ENCODE measurements at places on chromosomes 3 and 15.

DNA sequence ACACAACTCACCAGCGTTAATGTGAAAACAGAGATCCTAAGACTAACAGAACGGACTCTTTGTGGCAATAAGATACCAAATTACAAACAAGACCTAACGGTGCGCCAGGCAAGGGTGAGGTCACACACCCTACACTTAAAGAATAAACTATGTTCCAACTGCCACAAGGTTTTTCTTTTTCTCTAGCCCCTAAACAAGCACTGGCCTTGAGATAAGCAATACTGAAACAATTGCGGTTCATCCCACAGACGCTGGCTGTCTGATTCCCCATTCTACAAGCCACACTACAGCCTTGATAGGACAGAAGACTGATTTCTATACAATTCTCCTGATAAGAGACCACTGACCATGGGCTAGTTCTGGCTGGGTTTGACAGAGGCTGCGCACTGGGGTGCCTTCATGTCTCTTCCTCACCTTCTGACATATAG is 20.5 kb upstream of the LIMD1 start:
- DNase-seq: no peak

GRCh38 chr3:112635674-112636073 is 5.3 kb downstream of the CCDC80 start:
- no peak for DNase-seq

- no peak for DNase-seq
Measured at GRCh38 chr3:30747771-30748281, 141.4 kb downstream of the TGFBR2 start.

DNA sequence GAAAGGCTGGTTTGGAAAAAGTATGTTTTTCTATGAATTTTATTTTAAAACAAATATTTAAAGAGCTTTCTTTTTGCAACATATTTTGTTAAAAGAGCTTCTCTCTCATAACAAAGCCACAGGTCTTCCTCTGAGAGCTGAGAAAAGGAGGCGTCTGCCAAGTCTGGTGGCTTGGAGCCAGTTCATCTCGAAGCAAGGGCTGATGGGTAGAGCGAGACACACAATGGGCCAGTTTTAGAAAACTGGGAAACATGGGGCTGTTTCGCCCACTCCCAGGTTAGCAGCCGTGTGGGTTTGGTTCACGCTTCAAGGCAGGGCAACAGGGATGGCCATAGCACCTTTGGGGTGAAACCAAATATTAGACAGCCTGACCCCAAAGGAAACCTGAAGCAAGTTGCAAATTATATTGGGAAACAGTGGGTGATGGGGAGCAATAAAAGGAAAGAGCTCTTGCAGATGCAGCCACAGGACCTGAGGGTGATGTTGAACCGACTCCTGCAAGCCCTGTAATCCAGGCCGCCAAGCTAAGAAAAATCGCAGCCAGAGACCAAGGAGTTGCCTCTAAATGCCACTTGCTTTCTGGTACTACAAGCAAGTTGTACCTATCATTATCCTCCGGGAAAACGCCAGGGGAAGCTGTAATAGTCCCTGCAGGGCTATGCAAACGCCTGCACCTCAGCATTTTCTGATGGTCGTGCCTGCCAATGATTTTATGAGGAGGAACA is 88.4 kb upstream of the GALNT15 start:
- no peak for DNase-seq

GRCh38 chr3:38257583-38257982 is 8.0 kb upstream of the SLC22A13 start:
- no peak for DNase-seq

- no peak for DNase-seq
Measured at GRCh38 chr3:9553948-9554513, 409 bp upstream of the LHFPL4 start.

DNA sequence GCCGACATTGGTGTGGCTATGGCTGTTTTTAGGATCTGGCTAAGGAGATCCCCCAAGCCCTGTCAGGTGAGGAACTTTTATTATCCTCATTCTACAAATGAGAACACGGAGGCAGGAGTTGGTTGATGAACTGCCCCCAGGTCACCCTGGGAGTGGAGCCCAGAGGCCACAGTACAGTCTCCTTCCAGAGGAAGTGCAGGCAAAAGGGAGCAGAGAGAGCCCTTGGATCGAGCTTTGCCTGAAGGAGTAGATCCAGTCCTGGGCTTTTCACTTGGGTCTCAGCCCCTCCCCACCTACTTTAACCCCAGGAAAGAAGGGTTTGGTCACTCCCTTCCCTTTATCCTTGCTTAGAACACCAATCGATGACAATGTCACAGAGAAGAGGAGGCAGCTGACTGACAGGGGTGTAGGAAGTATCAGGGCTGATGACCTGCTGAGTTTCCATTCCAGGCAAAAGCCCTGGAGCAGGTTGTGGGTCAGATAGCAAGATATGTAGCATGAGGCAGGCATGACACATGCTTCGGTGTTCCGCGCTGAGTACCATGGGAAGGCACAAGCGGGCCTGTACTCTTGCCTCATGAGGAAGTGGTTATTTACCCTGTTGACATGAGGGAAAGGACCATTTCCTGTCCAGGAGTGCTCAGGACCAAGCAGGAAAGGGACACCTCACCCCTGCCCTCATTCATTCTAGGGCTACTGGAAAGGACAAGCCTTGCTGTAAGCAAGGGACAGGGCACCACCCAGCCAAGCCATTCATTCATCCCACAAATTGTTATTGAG is 5.8 kb upstream of the PLA2G4D start:
- no peak for DNase-seq

DNA sequence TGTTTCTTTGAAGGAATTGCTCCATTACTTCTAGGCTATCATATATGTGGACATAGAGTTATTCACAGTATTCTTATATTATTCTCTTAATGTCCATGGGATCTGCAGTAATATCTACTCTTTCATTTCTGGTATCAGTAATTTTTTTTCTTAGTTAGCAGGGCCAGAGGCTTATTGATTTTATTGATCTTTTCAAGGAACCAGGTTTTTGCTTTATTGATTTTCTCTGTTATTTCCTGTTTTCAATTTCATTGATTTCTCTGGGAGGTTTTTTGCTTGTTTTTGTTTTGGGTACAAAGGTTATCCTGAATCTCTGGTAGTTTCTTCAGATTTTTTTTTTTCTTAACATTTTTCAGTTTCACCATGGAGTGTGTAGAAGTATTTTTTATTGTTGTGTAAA is 60.1 kb upstream of the AP4E1 start:
- DNase-seq: no peak

GRCh38 chr15:81326466-81327212 is 2.7 kb upstream of the STARD5 start:
- DNase-seq: no peak

- DNase-seq: no peak
Measured at GRCh38 chr3:18951333-18951732, 197.0 kb upstream of the KCNH8 start.

- DNase-seq: no peak
Measured at GRCh38 chr3:47250309-47251060, 32.1 kb downstream of the KIF9 start.

DNA sequence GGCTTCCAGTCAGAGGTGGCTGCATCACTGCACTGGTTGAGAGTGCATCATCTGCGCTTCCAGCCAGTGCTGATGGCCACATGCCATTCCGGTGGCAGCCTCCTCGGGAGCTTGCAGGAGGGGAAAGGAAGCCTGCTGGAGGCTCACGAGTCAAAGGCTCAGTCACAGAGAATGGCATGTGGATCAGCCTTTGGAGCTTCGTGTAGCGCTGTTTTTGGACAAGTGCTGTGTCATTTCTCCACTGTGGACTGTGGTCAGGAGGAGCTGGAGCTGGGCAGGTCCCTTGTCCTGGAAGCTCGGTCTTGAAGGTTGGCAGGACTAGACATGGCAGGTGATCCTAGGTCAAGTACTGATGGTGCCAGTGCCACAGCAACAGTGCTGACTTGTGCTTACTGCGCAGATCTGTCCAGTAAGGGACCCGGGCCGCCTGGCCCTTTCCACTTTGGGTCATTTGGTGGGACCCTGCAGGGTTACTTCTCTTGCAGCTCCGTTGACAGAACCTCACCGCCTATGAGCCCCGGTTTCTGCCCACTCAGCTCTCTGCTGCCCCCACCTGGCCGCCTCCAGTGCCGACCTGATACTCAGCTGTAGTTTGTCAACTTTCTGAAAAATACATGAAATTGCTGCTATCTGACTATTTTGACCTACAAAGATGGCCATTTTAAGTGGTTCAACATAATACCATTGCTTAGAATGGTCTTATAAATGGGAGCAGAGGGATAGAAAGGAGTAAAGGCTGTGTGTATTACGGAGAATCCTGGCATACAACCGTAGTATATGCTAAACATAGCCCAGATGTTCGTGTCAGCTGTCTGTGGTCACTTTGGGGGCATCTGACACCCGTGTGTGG is 27.6 kb upstream of the TRPM1 start:
- DNase-seq: peak; percentile 14

- DNase-seq: no peak
Measured at GRCh38 chr3:143084856-143085731, 34.5 kb upstream of the CHST2 start.

DNA sequence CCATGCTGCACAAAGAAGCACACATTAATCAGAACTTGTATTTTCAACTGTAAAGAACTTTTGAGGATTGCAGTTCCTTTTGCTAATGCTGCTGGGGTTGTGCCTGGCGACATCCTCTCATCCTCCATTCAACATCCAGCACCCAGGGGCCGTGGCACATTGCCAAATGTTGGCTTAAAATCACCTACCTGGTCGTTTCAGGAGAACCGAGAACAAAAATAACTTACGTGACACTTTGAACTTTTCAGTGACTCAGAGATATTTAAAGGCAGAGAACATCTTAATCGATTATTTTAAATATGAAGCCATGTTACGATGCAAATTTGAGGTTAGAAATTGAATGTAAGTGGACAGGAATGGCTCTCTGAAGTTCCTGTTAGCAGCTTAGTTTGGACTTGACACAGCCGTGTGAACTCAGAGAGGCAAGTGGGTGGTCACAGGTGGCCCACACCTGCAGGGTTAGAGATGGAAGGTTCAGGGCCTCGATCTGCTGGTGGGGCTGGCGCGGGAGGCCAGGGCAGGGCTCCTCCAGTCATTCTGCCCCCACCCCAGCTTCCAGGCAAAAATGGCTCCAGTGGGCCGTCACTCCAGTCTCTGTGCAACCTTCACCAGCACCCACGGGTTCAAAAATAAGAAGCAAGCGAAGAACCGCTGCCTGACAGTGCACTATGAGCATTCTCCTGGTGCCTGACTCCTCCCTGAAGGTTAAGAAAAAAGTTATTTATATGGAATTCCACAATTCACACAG is 12.2 kb downstream of the LRRK1 start:
- no peak for DNase-seq

GRCh38 chr3:149575961-149576564 is 81.8 kb downstream of the WWTR1 start:
- no peak for DNase-seq

- DNase-seq: no peak
Measured at GRCh38 chr3:62415312-62415801, 42.0 kb upstream of the FEZF2 start.

DNA sequence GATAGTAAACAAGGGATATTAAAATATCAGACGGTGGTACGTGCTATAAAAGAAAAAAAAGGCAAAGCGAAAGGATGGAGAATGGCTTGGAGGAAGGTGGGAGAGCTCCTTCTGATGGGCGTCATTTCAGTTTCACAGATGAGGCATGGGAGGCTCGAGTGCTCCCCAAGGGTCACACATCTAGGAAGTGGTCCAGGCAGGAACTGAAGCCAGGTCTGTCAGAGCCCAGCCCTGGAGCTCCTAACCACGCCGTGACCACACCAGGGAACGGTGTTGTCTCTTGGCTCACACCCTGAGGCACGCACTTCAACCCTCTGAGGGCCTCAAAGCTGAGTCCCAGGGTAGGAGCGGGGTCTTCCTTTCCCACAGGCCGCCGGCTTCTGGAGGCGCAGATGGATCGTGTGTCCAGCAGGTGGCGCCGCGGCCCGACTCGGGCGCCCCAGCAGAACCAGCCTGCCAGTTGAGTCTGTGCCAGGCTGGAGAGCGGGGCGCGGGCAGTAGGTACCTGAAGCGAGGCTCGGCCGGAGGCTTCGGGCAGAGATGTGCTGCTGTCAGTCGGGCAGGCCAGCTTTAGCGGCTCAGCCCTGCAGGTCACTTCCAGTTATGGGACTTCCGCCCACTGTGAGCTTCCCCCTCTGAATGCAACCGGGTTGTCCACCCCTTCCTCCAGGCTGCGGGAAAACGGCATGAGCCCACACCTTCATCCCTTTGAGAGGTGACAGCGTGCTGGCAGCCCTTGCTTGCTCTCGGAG is 68.1 kb downstream of the SLC6A1 start:
- no peak for DNase-seq

DNA sequence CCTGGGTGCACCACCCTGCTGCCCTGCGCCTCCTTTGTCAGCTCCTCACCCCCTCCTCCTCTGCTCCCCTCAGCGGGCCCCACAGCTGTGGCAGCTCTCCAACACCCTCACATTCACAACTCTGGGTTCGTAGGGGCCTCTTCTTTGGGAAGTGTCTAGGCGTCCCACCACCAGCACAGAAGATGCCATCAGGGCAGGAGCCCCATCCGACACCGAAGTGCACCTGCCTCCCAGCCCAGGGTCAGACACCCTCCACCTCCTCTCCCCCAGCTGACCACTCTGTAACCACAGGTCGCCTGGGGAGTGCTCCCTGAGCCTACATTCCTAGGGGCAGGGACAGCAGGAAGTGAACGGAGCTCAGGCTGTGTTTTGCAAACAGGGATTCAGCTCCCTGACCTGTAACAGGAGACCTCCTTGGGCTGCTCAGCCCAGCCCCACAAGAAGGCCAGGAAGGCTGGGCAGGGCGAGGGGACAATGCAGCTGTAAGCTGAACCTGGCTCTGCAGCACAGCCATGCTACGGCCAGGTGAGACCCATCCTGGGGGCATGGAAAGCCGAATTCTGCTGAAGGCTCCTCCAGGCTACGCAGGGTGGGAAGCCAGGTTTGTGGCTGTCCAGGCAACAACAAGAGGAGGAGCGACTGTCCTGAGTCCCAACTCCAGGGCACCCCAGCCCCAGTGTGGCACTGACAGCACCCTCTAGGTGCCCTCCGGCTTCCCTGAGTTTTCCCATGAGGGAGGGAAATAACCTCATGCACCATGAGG is 269.0 kb downstream of the GOLGA6L6 start:
- no peak for DNase-seq

DNA sequence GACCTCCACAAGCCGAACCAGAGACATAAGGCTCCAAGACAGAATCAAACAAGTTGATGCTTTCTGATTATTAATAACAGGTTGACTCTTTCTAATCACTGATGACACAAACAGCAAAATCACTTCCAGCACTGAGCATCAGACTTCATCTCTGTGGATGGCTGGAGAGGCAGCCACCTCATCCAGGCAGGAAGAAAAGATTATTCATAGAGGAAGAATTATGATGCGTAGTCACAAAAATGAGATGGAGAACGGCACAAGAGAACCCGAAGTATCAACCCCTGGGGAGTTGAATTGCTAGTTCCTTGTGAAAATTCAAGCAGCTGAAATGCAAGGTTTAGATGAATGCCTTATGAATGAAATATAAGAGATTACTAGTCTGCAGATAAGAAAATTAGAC is 49.9 kb upstream of the LMCD1 start:
- DNase-seq: no peak

DNA sequence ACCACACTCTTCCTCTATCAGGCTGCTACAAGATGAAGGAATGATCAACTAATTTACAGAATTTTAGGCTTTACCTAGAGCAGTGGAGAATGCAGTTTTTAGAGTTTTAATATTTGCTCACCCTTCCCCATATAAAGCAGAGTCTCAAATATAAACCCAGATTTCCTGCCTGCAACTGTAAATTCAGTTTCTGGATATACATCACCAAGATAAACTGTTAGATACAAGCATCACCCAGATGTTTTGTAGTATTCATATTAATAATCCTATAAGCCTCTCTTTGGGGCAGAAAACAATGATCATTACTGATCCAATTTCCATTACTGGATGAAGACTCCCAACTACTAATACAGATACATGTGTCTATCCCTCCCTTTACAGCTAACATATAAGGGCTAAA is 205.9 kb downstream of the TNIK start:
- no peak for DNase-seq

GRCh38 chr3:151477591-151478334 is 16.9 kb upstream of the IGSF10 start:
- DNase-seq: no peak
